T-helper 1 cell treated with Interleukin-12 subunit alpha and Interleukin-12 subunit beta and Interleukin-4 antibody, amounts not matched to agents 30 ng/mL and 1 ng/mL, for 36 hours (primary cell): ENCODE measurements at places on chromosomes 2 and 18. TPM values are rescaled to one million over a fixed set of nuclear protein-coding genes. Genes with fewer than 3 reads are reported as not detected.

Gene PJVK
- total RNA-seq = 1.0 and 1.7 TPM in 2 replicates

Gene MYO3B
- 0.59 and 0.78 TPM in 2 replicates for total RNA-seq

Gene GKN1
- not detected in 2 replicates for total RNA-seq

Gene KLHL14
- not detected in 2 replicates for total RNA-seq

Gene GPBAR1
- total RNA-seq = 1.5 and 1.8 TPM in 2 replicates

Gene ITGB6
- total RNA-seq = not detected in 2 replicates

Gene SF3B6
- 90.9 and 94.3 TPM in 2 replicates for total RNA-seq

Gene C2orf78
- not detected in 2 replicates for total RNA-seq

Gene GLI2
- 2.5 TPM in 2 replicates for total RNA-seq

Gene RTP5
- not detected in 2 replicates for total RNA-seq

Gene FBLN7
- 14.3 and 14.7 TPM in 2 replicates for total RNA-seq

Gene UCN
- total RNA-seq = 1.6 and 2.6 TPM in 2 replicates

Gene LRRTM4
- total RNA-seq = not detected in 2 replicates

Gene KIF1A
- 0.17 and 0.42 TPM in 2 replicates for total RNA-seq

Gene DCDC2C
- not detected in 2 replicates for total RNA-seq

Gene SERPINB2
- total RNA-seq = not detected in 2 replicates

Gene TEX44
- total RNA-seq = not detected in 2 replicates

Gene ARL4C
- 369 and 375 TPM in 2 replicates for total RNA-seq

Gene BCL11A
- not detected in 2 replicates for total RNA-seq

Gene AMMECR1L
- 19.0 and 20.7 TPM in 2 replicates for total RNA-seq

Gene LYPD6
- not detected in 2 replicates for total RNA-seq

Gene COL3A1
- total RNA-seq = not detected in 2 replicates

Gene AFF3
- total RNA-seq = 0.93 and 1.2 TPM in 2 replicates

Gene CTIF
- 3.0 and 4.2 TPM in 2 replicates for total RNA-seq

Gene HSBP1L1
- total RNA-seq = 12.0 and 13.0 TPM in 2 replicates
